NK-92 treated with Interleukin-12 subunit alpha and Interleukin-12 subunit beta, amount 100 ng/mL, for 24 hours (cell line): ENCODE measurements at places on chromosomes 6 and 20.

DNA sequence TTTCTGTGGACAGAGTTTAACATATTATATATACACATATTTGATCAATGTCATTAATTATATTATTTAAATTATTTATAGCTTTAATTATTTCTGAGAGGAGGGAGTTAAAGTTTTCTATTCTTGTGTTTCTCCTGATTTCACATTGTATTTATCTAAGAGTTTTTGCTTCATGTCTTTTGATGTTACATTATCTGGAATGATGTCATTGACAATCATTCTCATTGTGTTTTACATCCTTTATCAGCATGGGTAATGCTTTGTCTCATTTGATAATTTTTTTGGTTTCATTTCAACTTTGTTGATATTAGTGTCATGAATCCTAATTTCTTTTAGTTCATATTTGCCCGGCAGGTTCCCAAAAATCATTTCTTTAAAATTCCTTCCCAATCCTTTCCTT lies 56.7 kb upstream of the TOX2 start:
- DNase-seq, result no peak

DNA sequence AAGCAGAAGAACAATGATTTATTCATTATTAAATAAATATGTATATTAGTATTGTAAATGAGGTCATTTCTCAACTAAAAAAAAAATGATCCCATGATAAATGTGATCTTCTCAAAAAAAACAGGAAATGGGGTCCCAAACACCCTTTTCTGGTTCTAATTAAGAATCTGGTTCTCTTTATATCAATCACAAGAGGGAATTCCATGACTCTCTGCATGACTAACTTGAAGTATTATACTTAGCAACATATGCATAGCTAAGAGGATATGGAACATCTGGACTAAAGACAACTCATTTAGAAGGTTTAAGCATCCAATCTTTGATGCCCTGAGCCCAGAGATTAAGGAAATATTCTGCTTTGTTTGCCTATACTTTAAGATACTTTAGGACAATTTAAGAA lies 89.7 kb upstream of the EMILIN3 start:
- no peak for DNase-seq

DNA sequence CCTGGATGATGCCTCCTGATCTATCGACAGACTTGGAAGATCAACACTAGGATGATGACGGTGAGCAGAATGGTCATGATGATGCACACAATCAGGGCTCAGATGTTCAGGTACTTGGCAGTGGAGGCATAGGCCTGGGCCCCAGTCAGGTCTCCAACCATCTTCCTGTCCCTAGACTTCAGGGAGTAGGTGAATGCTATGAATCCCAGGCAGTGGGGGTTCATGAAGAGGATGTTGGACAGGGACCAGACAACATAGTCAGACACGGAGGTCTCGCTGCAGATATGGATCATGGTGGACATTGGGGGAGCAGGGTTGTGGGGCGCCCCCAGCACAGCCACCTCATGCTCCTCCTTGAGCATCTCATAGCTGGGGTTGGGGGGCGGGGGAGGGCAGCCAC lies 27.5 kb downstream of the HLA-F start:
- no peak for DNase-seq

- no peak for DNase-seq
These were observed 1.9 kb downstream of the TMEM30A start for GRCh38 chr6:75282706-75283105.

- no peak for DNase-seq
These were observed 26.5 kb upstream of the RNF24 start for GRCh38 chr20:4041748-4042411.

GRCh38 chr20:38135651-38136420 lies 29.2 kb downstream of the TGM2 start:
- DNase-seq, result no peak

GRCh38 chr6:163187201-163187600 lies 227.3 kb upstream of the QKI start:
- no peak for DNase-seq

GRCh38 chr20:478010-478948 lies 15.9 kb upstream of the TBC1D20 start:
- no peak for DNase-seq

DNA sequence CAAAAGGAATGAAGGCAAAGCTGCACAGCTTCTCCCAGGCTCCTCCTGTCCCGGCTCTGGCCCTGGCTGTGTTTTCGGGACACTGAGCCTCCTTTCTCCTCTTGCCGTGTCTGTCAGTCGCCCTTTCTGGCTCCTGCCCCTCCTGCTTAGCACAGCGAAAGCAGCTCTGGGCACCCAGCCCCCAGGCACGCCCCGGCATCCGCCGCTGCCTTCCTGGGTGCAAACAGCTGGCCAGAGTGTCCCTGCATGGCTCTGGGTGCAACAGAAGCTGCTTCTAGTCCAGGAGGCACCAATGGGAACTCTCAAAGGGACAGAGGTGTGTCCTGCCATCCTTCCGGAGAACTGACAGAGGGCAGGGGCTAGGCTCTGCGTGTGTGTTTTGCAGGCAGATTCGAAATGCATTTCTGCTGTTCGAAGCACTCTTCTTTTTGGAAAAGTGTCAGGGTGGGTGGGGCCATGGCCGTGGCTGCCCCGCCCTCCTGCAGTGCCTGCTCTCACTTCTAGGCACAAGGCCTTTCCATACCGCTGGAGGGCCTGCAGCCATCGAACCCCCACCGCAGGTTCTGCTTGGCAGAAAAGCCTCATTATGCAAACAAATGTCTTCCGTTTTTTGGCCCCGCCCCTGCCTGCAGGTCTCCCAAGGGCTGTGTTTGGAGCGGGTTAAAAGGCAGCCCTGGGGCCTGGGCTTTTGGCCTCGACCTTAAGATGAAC lies 15.5 kb downstream of the COL9A3 start:
- no peak for DNase-seq
